Neural crest cell (in vitro differentiated cells): ENCODE measurements at places on chromosomes 2 and 18.
A peak's percentile ranks its signal among the peaks of the same experiment; 100 is the strongest.

GRCh38 chr2:150207979-150208378 is 279.5 kb downstream of the RND3 start:
- DNase-seq = no peak

GRCh38 chr2:117952701-117953100 is 61.2 kb downstream of the CCDC93 start:
- no peak for DNase-seq

- peak; percentile 98 for DNase-seq
Measured at GRCh38 chr2:199911052-199911876, at the start of gene C2orf69. TSS of gene C2orf69 (plus strand) at chr2:199911293. CDS start at chr2:199911439, 146 bp downstream.

GRCh38 chr2:227256605-227257004 is 68.4 kb upstream of the MFF start:
- DNase-seq = no peak

GRCh38 chr2:9473308-9473984 is 905 bp upstream of the IAH1 start:
- DNase-seq = no peak

- no peak for DNase-seq
Measured at GRCh38 chr2:61898810-61899209, 6.7 kb upstream of the COMMD1 start.

DNA sequence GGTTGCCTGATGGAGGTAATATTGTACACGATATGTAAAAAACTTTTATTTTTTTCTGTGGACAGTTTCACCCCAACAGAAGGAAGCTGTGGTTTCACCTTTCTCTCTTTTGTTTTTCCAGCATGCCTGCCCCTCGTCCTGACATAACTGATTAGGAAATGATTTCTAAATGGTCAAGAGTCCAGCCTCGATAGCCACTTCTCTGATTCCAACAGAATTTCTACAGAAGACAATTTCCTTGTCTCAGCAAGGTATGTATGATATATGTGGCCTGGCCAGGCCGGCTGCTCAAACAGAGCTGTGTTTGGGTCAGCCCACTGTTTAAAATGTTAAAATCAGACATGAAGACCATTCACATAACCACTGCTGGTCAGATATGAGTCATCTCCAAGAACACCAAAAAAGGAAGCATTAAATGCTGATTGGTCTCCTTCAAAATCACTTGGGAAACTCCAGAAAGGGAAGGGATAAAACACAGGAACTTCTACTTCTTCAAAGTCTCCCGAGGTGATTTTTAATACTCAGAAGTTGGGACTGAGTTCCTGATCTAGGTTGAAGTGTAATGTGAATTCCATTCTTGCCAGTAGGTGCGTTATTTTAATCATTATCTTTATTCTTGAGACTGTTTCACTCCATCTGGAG is 22.3 kb downstream of the ATP8B1 start:
- DNase-seq = no peak

DNA sequence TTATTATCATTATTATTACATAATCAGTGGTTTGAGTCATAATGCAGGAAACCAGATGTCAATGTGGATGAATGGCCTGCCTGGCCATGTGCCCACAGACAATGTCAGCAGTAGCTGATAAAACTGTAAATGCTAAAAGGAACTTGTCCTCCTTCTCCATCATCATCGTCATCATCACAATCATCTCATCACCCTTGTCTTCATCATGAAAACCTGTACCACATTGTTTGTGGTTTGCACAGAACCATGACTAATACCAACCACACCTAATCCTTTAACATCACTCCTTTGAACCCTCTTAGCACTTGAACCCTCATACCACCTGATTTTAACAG is 96.0 kb downstream of the HNMT start:
- no peak for DNase-seq

GRCh38 chr18:59352250-59352855 is 6.7 kb downstream of the LMAN1 start:
- DNase-seq = no peak

DNA sequence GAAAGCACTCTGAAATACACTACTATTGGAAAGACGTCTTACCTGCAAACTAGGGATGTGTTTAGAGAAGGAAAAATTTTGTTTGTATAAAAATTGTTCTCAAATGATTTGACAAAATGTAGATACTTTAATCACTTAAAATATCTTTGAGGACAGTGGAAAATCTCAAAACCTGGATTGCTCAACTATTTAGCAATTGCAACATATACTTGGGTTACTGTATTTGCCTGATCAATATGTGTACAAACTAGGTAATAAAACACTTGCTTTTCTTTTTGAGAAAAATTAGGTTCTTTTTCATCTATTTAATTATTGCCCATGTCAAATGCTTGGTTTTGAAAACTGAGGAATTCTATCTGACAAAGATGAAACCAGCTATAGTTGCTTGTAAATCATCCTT is 60.9 kb downstream of the CPS1 start:
- no peak for DNase-seq

DNA sequence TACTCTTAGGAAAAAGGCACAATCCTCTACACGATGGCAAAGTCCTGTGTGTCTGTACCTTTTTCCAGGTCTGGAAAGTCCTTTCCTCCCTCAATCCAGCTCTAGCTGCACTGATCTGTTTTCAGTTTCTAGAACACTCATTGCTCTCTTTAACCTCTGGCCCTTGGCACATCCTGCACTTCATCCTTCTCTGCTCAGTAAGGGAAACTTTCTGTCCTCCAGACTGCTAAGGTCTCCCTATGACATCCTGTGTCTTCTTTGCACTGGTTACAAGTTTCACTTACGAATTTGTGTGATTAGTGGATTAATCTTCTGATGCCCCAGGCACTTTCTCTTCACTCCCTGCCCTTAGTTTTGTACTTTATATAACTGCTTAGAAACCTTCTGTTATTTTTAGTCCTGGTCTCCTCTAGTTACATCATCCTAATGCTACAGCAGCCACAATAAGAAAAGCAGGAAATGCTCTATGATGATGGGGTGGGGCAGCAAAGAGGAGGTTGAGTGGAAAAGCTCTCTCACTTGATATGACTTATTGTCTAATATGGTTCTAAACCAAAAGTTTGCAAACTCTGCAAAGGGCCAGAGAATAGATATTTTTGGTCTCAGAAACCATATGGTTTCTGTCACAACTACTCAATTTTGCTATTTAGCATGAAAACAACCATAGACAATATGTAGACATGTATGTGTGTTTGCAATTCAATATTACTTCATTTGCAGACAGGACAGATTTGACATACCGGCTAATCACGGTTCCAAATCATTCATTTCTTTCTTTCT is 568.2 kb downstream of the THSD7B start:
- no peak for DNase-seq

- DNase-seq = no peak
Measured at GRCh38 chr2:21498016-21498415, 374.2 kb downstream of the TDRD15 start.
